Right lobe of liver (tissue), 6 donors: ENCODE measurements at places on chromosomes 13 and 19.

- no peak for DNase-seq
Measured at GRCh38 chr19:31804668-31805067, 455.4 kb upstream of the TSHZ3 start.

DNA sequence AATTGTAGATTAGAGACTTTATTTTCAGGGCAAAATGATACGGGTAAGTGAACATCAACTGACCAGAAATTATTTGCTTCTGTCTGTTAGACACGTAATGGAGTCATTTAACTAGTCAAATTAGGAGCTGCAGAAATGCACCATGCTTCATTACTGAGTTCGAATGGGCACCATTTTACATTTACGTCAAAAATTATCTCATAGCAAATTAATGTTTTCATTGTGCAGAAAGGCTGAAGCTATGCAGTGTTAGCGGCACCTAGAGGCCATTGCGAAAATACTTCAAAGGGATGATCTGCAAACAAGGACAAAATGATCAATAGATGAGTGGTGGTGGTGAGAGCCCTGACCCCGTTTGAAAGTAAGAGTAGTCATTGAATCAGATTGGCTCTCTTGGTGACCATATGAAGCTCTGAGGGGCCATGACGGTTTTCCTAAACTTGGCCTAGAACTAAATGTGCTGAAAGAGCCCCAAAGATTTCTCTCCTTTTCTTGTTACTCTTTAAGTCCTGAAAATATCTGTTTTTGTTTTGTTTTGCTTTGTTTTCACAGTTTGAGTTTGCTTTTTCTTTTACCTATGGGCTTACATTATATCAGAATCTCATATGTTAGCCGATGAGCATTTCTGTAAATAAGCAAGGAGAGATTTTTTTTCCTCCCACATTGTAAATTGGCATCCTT is 277.9 kb downstream of the ZNF536 start:
- DNase-seq: no peak

DNA sequence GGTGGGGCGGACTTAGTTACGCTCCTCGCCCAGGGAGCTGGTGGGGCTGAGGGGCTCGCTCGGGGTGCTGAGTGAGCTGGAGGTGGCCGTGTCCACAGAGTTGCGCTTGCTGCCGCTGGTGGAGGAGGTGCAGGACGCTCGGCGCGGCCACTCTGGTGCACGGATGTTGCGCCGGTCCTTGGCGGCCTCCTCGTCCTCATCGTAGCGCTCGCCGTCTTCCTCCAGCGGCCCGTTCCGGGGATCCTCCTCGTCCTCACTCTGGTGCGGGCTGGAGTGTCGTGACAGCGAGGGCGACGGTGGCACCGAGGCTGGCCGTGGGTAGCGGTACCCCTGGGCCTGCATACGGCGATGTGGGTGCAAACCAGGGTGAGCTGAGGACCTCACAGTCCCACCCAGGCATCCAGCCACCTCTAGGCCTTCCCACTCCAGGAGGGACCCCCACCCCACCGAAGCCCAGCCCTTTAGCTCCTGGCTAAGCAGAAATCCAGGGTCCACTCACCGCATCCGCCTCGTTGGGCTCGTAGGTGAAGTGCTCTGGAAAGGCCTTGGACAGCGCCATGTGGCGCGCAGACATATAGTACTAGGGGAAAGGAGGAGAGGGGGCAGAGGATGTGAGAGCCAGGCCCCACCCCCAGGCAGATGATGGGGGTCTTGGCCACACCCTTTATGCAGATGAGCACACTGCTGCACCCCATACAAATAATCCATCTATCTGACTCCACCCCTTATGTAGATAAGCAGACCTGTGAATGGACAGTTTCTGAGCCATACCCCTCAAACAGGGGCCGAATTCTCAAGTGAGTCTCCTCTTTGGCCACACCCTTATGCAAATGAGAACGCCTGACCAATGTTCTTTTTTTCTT is 4.4 kb downstream of the FTL start:
- peak; percentile 43 for DNase-seq

- no peak for DNase-seq
Measured at GRCh38 chr13:107964395-107964794, 250.9 kb downstream of the LIG4 start.

DNA sequence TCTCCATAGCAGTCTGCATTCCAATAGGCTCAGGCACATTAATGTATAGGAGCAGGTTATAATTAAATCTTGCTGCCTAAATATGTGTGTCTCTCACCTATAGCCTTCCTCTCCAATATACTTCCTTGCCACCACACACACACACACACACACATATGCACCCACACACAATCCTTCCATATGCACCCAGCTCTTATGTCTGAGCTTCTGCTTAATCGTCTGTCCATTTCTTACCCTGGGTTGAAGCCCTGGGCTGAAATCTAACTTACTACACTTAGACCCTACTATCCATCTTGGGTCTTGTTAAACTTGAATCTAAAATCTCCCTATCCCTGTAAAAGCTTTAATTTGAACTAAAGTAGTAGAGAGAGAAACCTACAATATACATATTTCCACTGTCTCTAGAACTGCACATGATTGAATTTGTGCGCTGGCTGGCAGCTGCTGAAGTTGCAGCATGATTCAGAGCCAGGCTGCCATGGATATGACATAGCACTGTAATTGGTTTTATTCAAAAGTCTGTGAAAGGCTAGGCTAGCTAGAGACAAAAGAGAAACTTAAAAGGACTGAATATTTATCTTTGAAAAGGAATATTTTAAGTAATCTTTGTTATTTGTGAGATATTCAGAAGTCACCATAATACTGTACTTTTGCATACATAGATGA is 25.7 kb upstream of the FREM2 start:
- DNase-seq: no peak

GRCh38 chr19:10742476-10742875 is 24.6 kb downstream of the DNM2 start:
- no peak for DNase-seq

- DNase-seq: no peak
Measured at GRCh38 chr19:31220540-31220939, 128.7 kb downstream of the TSHZ3 start.

DNA sequence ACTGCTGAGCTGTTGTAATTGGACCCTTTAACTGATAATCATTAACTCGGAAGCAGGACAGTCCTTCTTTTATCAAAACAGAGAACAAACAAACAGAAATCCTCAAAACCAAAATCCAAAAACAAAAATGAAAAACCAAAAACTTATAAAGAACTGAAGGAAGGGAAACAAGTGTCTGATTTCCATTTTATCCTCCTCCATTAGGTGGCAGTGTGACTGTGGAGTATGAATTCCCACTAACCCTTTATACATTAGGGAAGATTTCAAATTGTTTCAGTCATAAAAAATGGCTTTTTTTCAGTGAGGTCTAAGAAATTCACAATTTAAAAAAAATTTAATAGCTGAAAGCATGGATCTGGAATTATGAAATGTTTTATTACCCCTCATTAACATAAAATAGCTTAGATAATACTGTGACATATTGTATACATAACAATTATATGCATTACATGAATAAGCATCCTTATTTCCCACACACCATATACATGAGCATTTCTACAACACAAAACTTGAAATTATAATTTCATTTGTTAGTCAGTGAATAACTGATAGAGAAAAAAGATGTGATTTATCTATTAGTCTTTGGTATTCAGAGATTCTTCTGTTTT is 1074.3 kb upstream of the PCDH9 start:
- DNase-seq: no peak

DNA sequence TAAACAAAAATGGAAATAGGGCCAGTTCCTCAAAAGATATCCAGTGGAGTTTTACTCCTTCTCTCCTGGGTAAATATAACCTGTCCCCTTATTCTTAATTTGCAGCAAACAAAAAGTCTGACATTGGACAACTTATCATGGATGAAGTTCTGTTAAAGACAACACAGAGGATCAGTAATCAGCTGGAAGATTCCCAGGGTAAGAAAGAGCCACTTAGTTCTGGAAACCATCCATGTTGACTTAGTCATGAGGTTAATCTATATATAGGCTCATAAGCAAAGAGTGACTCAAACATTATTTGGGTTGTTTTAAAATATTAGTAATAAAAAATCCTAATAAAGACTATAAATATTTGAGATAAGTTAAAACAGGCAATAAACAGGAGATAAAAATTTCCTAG is 40.5 kb upstream of the EBPL start:
- DNase-seq: no peak

- DNase-seq: no peak
Measured at GRCh38 chr19:31461814-31462539, 112.7 kb upstream of the TSHZ3 start.

- DNase-seq: no peak
Measured at GRCh38 chr19:392375-392970, 16.5 kb downstream of the C2CD4C start.

- DNase-seq: no peak
Measured at GRCh38 chr19:16213076-16213475, 15.4 kb downstream of the AP1M1 start.

- no peak for DNase-seq
Measured at GRCh38 chr13:79432992-79433391, 26.9 kb upstream of the RBM26 start.

- no peak for DNase-seq
Measured at GRCh38 chr19:57103573-57104277, 16.1 kb upstream of the USP29 start.

DNA sequence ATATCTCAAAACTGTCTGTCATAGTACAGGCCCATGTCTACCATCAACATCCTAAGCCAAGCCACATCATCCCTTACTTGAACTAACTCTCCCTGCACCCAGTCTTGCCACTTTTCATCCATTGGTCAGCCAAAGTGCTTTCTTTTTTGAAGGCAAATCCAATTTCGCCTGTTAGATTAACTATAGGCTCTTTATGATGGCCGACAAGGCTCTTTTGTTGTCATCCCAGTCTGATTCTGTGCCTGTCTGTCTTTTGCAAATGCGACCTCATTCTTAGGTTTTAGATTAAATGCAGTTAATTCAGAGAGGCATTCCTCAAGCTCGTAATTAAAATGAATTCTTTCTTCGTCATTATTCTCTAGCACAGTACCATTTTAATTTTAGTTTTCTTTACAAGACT is 148.3 kb downstream of the HS6ST3 start:
- no peak for DNase-seq

DNA sequence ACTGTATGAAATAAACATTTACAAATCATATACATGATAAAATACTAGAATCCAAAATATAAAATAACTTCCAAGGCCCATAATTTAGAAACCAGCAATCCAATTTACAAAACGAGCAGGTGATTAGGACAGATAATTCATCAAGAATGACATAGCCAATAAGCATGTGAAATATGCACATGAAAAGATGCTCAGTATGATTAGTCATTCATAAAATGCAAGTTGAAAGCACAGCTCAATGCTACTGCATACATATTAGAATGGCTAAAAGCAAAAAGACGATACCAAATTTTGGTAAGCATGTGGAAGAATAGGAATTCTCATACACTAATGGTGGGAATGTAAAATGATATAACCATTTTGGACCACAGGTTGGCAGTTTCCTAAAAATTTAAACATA is 837.2 kb upstream of the MIR17HG start:
- DNase-seq: no peak
